ENCODE measurements at places on chromosomes 13 and 19. TPM values are rescaled to one million over a fixed set of nuclear protein-coding genes. Genes with fewer than 3 reads are reported as not detected.
A peak's percentile ranks its signal among the peaks of the same experiment; 100 is the strongest.

The SIGLEC11 gene
- not detected for polyA plus RNA-seq

DNA sequence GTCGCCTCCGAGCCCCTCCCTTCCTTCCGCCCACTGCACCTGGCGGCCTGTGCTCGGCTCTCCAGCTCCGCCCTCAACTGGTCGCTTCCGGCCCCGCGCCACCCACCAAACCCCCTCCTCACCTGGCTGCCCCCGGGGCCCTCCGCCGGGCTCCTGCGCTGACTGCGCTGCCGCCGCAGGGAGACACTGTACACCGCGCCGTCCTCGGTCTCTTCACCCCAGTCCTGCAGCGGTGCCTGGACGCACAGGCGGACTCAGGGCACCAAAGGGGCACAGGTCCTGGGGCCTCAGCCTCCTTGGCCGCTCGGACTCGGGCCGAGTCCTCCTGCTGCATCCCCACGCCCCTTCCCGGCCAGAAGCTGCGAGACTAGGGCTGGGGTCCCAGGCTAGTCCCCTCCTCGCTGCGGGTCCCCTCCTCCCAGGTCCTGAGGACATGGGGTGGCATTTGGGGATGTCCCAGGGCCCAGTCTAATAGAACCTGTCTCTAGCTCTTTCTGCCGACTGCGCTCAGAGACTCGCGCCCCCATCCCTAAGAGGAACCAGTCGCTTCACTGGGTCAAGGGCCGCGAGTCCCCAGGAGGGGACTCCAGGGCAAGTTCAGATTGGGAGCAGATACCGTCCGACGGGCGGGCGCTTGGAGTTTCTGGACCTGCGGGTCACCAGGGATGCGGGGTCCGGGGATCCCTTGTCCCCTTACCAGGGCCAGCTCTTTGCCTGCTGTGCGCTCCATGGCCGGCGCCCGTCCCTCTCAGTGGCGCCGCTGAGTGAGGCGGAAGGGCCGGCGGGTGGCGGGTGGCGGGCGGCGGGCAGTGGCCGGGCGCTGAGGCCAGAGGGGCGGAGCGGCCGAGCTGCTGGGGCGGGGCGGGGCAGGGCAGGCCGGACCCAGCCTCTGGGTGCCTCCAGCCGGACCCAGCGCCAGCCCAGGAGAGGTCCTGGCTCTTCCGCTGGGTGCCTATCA lies at the start of gene RGL3:
Gene RGL3 (minus strand): TSS at position 766 of the 958 bp plus-strand sequence. CDS start 36 bp downstream, at position 730.
- no peak for DNase-seq

GRCh38 chr13:27810461-27810860 lies 18.2 kb downstream of the GSX1 start:
- DNase-seq, result no peak

DNA sequence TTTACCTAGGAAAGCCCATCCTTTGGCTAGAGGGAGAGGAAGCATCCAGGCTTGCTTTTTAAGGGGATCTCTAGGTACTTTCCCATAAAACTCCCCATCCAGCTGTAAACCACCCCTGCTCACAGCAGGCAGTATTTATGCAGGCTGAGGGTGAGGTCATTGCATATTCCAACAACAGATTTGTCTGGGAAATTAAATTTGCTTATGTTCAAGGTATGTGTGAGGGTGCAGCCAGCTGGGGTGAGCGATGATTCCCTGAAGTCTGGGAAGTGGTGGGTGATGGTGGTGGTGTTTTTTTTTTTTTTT lies 96.3 kb upstream of the C1QTNF9B start:
- DNase-seq, result peak; percentile 75

The GRK1 gene
- not detected for polyA plus RNA-seq

GRCh38 chr19:45186509-45187334 lies 8.1 kb downstream of the BLOC1S3 start:
- DNase-seq, result no peak

GRCh38 chr13:50235604-50236342 lies 220.5 kb downstream of the KCNRG start:
- no peak for DNase-seq

DNA sequence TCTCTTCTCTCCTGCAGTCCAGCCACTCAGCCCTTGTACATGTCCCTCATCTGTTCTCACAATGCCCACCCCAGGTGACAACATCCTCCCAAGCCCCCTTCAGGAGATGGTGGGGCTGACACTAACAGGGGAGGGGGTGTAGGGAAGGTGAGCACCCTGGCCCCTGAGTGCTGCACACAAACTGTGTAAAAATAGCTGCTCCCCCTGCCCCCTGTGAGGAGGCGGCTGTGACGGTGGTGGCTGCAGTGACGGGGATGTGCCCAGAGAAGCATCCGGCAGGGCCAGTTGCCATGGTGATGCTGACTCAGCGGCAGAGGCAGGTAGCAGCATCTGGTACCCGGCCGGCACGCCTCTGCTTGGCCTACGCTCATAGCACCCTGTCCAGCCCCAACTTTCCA lies 13.0 kb upstream of the JUND start:
- peak; percentile 34 for DNase-seq

DNA sequence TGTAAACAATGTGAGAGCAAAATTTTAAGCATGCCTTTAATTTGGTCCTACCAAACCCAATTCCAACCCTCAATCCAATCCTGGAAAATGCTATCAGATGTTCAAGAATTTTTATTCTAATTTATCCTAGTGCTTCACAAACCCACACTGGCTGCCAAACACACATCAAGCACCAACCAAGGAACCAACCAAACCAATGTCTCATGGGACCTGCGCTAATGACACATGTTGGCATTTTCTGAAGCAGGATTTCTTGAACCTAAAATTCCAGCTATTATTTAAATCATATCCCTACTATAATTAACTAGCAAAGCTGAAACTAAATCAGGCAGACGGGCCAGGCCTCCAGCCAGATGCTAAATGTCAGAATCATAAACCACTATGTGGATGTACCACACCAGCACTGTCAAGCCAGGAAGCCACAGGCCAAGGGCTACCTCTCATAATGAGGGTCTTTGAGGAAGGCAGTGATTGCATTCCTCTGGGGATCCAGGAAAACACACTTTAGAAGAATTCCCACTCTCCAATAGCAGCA lies 5.8 kb downstream of the LATS2 start:
- DNase-seq, result no peak

The SIGLEC14 gene
- polyA plus RNA-seq, result not detected

GRCh38 chr19:16821081-16821480 lies 8.1 kb upstream of the SIN3B start:
- no peak for DNase-seq

- no peak for DNase-seq
Measured at GRCh38 chr19:29015569-29015968, 197.4 kb downstream of the UQCRFS1 start.
